ENCODE measurements at places on chromosomes 2 and 18.
A peak's percentile ranks its signal among the peaks of the same experiment; 100 is the strongest.

GRCh38 chr2:135947483-135947882, 37.9 kb downstream of the DARS1 start:
- DNase-seq, result no peak

DNA sequence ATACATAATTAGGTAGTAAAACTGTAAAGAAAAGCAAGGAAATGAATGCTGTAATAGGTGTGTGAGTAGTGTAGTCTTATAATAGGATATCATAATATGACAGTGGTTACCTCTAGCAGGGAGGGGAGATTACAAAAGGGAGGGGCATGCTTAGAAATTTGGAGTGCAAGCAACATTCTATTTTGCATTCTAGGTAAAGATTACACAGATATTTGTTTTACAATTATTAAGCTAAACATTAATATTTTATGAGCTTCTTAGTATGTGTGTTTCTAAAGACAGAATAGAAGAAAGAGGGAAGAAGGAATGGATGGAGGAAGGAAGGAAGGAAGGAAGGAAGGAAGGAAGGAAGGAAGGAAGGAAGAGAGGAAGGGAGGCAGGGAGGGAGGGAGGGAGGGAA, 177.9 kb downstream of the PAX3 start:
- no peak for DNase-seq

DNA sequence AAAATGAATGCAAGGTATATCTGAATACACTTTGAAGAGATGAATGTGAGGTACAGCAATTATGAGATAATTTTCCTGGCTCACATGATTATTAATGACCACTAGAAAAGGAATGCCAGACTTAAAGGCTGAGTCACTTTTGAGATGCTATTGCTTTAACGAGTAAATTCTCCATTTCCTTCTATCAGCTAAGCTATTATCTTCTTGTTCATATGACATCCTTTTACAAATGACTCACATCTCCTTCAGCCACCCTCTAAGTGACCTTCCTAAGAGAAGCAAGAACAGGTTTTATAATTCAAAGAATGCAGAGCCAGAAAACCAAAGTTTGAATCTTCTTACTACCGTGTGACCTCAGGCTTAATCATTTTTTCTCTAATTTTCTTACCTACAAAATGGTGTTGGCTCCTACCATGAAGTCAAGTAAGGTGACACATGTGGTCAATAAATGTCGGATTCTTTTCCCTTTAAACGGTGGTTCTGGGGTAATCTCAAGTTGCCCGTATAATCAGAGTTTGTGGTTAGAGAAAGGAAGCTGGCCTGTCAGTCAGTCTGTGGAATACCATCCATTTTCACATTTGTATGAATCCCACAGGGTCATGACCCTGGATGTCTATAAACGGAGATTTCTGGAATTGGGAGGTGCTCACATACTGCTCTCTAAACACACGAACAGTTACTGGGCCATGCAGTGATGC, 184.0 kb upstream of the PID1 start:
- DNase-seq, result peak; percentile 13

DNA sequence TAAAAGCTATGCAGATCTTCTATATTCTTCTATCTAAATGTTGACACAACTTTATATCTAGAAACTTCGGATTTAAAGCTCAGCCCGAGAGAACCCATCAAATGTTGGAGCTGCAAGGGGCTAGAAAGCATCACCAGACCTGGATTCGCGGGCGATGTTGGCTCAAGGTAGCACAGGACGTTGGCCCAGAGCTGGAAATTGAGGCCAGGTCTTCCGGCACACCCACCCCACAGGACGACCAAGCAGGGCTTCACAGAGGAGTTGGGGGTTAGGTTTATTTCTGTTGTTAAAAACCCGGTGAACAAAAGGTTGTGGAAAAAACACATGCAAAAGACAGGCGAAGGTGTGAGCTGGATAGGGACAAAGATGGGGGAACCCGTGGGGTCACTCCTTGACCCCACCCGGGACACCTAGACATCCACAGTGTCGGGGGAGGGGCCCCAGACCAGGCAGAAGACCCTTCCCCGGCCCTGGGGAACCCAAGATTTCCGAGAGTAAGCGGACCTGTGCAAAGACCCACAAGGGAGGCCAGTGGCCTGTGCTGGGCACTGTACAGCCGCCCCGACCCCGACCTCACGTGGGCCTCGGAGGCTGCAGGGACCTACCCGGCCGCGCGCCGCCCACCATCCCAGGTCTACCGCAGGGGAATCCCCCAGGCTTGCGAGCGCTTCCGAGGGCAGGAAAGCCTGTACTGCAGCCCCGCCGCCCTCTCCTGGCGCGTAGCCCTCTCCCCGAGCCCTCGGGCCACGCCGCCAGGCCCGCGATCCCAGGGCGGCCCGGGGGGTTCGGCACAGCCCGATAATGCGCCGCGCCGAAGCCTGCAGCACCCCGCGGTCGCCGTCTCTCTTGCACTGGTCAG, 1.8 kb upstream of the AGBL5 start:
- DNase-seq, result no peak

DNA sequence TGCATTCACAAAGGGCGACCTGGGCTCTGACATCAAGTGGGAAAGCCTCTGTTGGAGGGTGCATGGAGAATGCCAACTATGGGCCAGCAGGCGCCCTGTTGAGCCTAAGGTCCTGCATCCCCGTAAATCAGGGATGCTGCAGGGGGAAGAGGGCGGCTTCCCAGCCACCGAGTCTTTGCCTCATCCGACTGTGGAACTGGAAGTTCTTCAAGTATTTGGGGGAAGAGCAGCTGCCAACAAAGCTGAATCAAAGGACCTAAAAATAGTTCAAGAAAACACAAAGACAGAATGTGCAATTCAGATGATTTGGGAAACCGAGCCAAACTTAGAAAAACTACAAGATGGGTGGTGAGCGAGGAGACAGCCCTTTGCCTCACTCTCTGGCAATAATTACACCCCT, 281.1 kb upstream of the MGAT5 start:
- peak; percentile 5 for DNase-seq

DNA sequence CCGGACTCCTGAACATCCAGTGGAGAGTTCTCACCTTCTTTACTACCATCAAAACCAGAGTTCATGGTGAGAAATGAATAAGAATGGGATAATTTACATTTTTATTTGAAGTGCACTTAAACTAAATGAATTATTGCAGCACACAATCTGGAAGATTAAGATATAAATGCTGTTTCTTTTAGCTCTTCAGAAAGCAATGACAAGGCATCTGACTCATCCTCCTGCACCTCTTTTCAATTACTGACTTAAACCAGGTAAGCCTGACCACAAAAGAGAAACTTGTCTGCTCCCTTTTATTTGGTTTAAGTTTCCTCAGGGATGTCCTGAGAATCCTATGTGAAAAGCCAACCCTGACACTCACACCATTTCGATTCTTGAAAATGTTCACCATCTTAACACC, 720 bp upstream of the DSC2 start:
- DNase-seq, result no peak

DNA sequence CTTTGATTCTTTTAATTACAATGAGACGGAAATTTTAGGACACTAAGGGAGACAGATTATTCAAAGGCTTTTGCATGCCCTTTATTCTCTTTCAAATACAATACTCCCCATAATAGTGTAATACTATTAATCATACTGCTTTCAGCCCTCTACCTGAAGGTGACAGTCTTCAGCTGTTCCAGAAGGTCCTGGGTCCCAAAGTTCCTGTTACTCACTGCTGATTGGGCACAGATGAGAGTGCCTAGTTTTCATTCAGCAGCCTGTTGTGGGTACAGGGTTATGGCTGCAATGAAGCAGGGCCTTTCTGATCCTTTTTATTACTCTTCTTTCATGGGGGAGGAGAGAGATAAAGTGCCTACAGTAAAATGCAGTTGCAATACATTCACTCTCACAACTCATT, 80.2 kb downstream of the NUP35 start:
- no peak for DNase-seq

DNA sequence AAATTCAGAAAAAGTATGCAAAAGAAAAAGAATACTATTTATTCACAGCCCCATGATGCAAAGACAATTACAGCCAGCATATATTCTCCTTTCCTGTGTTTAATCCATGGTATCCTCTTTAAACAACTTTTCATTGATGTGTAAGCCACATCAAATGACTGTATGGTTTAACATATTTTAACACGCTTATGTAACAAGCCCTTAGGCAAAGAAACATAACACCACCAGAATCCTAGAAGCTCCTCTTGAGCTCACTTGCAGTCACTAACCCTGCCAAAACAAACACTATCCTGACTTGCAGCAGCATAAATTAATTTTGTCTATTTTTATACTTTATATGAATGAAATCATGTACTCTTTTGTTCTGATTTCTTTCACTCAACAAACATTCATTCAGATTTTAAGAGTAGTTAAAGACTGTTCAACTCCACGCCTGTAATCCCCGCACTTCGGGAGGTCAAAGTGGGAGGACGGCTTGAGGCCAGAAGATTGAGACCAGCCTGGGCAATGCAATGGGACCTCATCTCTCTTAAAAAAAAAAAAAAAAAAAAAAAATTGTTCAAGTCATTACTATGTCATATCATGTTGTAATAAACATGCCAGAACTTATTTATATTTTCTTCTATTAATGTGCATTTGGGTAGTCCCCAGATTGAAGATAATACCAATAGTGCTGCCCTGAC, 226.3 kb downstream of the NBAS start:
- DNase-seq, result peak; percentile 70

GRCh38 chr2:105243961-105244360, 2.4 kb downstream of the GPR45 start:
- DNase-seq, result no peak
